ENCODE measurements at places on chromosomes 7 and 10.

DNA sequence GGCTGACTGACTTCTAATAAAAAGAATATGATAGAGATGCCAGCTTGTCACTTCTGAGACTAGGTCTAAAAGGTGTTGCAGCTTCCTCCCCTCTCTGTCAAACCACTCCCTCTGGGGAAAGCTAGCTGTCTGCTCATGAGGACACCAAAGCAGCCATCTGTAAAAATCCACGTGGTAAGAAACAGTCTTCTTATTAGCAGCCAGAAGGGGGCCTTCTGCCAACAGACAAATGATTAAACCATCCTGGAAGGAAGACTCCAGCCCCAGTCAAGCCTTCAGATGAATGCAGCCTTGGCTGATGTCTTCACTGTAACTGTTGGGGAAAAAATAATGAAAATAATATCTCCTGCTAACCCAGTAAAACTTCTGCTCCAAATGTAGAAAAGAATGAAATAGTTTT, 41.9 kb upstream of the DAGLB start:
- DNase-seq: no peak

GRCh38 chr7:128066395-128066794, 35.2 kb upstream of the LRRC4 start:
- no peak for DNase-seq

DNA sequence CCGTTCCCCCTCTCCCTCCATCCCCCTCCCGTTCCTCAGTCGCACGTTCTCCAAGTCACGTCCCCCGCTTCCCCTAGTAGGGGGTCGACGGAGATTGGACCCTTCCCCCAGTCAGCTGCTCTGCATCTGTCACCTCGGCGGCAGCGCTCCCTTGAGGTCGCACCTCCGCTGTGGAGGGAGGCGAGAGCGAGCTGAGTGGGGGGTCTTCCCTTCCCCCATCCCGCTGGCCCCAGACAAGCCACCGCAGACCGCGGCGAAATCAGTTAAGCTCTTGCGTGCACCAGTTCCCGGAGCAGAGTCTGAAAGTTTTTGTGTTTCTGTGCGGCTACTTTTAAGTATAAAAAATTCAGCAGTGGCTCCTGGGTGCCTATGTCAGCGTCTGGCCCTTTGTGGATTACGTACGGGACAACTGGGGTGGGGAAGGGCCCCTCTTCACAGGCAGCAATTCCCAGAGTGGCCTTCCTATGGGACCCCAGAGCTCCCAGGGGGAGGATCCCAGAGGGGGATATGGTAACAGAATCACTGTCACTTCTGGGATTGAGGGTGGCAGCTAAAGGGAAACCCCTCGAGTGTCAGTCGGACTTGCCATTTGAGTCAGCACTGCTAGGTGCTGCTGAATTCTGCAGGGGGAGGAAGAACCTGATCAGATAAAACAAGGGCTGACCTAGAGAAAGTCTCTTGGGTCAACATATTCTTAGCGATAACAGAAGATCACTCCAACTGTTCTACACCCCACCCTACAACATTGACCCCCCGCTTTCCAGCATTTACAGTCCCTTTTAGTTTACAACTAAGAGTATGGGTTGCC, 12.5 kb upstream of the DDIT4 start:
- no peak for DNase-seq

GRCh38 chr10:127553417-127553816, 4.3 kb downstream of the NPS start:
- no peak for DNase-seq

DNA sequence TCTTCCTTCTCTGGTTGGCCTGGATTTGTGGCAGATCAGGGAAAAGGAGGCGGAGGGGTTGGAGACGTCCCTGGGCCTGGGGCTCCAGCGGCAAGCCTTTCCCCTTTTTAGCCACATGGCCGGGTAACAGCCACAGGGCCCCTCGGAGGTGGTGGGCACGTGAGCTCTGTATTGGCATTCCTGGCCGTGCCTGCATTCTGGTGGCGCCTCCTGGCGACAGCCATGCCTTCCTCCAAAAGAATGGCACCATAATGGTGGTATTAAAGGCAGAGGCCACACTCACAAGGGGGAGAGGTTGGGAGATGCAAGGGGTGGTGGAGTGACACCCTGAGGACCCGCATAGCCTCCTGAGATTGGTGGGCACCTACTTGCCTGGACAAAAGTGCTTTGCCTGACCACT, 3.0 kb upstream of the AQP1 start:
- no peak for DNase-seq

GRCh38 chr7:12067156-12067831, 143.8 kb upstream of the TMEM106B start:
- peak; percentile 35 for DNase-seq

GRCh38 chr10:6068422-6068821, 6.3 kb upstream of the IL2RA start:
- DNase-seq: no peak

GRCh38 chr10:116306847-116307246, 17.4 kb upstream of the CCDC172 start:
- no peak for DNase-seq

DNA sequence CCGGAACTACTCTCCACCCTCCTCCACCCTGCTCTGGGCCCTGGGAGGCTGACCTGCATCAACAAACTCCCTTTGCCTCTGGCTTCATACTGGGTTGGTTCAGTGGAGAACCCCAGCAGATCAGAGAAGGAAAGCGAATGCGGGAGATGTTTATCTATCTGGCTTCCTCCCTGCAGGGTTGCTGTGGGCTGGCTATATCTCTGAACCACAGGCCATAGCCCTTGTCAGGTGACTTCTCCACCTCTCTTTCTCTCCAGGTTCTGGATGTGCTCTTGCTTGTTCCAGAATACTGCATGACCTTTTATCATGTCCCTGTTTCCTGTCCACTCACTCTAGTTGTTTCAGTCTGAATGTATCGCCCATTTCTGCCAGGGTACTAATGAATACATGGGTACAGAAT, 51.7 kb upstream of the IFRD1 start:
- DNase-seq: no peak

DNA sequence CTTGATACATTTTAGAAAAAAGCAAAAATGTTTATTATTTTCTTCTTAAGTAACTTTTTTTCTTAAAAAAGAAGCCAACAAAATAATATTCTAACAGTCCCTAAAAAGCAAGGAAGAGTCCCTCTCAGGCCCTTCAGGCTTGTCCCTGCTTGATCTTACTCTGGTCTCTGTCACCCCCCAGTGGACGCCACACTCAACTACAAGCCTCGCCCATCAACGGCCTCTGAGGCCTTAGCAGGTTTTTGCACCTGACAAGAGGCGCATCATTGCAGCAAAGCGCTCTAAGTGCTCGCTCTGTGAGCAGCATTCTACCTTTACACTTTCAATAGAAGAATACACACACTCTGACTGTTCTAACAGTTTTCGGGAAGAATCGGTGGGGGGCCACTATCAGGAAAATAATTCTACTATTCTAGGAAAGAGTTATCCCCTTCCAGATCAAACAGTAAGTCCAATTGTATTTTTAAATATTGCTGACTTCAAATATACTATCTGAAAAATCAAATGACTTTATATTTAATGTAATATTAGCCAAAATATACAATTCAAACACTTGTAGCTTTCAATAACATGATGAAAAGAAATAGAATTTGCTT, 139.2 kb downstream of the USP6NL start:
- no peak for DNase-seq

- DNase-seq: no peak
Measured at GRCh38 chr10:72019085-72019876, 55.1 kb downstream of the CHST3 start.

DNA sequence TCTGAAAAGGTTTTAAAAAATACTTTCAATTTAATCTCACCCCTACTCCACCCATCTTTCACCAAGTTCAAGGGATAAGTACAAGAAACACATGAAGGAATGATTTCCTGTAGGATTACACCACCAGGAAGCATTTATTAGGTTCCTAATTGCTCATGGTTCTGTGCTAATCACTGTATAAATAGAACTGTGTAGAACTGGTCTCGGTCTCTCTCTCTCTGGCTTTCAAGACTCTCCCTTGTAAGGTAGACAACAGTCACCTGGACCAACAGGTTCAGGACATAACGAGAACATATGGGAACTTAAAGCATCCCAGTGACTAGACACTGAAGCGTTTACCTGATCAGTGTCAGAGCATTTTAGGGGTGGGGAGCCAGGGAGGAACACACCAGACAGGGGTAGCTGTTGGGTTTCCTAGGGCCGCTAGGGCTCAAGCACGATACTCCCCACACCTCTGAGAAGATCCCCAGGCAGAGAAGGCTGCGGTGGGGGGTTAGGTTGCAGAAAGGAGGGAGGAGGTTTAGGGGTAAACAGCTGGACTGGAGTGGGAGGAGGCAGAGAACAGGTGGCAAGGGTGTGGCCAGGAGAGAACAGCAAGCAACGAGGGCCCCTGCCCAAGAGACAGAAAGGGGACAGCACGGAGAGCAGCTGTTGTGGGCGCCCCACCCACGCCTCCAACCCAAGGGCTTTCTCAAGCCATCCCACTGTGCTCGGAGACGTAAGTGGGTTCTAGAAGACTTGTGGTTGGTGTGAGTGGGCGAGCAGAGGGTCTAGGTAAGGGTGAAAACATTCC, 52.5 kb upstream of the USP6NL start:
- DNase-seq: no peak

DNA sequence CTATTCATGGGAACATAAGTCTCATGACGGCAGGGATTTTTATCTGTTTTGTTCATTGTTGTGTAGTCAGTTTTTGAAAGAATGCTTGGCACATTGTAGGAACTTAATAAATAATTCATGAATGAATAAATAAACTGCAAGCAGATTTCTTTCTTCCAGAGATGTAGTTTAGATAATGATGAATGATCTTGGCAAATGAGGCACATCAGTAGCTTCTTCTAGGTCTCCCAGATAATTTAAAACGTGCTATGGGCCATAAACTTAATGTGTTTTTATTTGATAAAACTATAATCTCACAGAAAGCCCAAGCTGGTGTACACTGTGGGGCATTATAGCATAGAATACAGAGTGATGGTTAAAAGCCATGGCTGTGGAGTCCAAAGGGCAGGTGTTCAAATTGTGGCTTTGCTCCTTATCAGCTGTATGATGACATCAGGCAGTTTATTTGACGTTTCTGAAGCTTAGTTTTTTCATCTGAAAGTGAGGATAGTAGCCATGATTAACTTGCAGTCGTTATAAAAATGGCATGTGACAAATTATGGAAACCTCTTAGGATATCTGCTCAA, 3.5 kb downstream of the MGAM start:
- DNase-seq: no peak

DNA sequence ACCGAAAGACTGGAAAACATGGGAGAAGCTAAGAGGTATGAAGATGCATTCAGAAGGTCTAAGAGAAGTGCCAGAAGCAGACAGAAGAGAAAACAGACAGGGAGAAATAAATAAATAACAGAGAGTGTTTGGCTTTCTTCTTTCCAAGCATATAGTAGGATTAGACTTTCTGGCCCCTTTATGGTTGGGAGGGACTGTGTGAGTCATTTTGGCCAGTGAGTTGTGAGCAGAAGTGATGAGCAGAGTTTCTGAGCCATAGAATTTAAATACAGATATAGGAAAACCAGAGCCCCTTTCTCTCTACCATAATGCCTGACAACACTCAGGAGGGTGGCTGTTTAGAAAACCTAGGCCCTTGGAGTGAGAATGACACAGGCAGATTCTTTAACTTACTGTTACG, 171.0 kb downstream of the PPP1R17 start:
- no peak for DNase-seq

All from upper lobe of left lung (tissue), 6 donors.